ENCODE measurements at places on chromosomes 16 and 17. TPM values are rescaled to one million over a fixed set of nuclear protein-coding genes. Genes with fewer than 3 reads are reported as not detected.
A peak's percentile ranks its signal among the peaks of the same experiment; 100 is the strongest.

KRT31 gene
- not detected for total RNA-seq

DNA sequence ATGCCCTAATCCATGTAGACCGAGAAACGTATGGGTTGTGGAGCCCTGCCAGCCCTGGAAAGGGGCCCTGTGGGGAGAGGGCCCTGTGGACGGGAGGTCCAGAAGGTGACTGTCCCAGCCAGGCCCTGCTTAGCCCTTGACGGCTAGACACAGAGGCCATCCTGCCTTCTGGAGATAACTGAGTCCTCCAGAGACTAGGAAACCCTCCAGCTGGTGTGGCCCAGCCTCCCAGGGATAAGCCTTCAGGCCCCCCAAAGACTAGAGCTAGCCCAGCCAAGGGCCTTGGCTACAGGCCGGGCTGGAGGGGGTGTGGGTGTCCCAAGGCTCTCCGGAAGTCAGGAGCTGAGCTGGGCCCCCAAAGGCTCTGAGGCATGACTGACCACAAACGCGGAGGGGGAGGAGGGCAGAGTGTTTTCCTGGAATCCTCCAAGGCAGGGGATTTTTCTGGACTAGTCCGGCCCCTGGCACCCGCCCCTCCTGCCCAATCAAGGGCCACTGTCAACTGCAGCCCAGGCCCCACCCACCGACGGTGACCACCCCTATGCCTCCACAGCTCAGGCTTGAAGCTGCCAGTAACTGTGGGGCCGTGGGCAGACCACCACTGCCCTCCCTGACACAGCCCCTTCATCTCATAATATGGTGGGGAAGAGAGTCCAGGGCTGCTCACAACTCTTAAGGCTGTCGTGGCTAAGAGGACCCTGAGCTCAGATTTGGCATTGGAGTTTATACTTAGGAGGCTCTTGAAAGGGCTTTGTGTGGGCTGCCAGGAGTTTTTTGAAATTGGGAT lies 885 bp upstream of the VASN start:
- H3K4me3 ChIP-seq, result peak overlapping the region; percentile 43
- no peaks in the 10 kb centered on the region for H3K27me3 ChIP-seq
- no peaks in the 10 kb centered on the region for H3K36me3 ChIP-seq

DNA sequence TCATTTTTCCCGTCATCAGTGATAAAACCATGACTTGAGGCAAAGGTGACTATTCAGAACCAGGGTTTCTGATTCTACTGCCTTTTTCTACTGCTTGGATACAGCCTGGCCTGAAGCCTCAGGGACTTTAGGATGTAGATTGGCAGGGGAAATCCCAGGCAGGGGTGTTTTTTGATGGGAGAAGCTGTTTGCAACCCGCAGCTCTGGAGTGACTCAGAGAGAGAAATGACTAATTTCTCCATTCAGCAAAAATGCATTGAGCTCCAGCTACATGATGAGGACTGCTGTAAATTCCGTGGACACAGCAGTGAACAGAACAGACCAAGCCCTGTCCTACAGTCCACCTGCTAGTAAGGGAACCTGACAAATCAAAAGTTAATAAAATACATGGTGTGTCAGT lies 560.6 kb downstream of the CDH13 start:
- no peaks in the 10 kb centered on the region for H3K4me1 ChIP-seq
- H3K4me3 ChIP-seq, result no peak overlapping the region
- DNase-seq, result no peak
- no peaks in the 10 kb centered on the region for H3K36me3 ChIP-seq
- no peaks in the 10 kb centered on the region for H3K27me3 ChIP-seq
- no peak overlapping the region for H3K27ac ChIP-seq

GRCh38 chr17:17839791-17840707 lies 3.3 kb upstream of the SREBF1 start:
- peak; percentile 88 for DNase-seq
- peaks cover under 1% of the 10 kb centered on the region for H3K36me3 ChIP-seq
- H3K27ac ChIP-seq, result peak overlapping the region; percentile 100
- no peaks in the 10 kb centered on the region for H3K27me3 ChIP-seq
- H3K4me1 ChIP-seq, result peaks cover 55% of the 10 kb centered on the region

ZG16 gene
- total RNA-seq, result not detected

DNA sequence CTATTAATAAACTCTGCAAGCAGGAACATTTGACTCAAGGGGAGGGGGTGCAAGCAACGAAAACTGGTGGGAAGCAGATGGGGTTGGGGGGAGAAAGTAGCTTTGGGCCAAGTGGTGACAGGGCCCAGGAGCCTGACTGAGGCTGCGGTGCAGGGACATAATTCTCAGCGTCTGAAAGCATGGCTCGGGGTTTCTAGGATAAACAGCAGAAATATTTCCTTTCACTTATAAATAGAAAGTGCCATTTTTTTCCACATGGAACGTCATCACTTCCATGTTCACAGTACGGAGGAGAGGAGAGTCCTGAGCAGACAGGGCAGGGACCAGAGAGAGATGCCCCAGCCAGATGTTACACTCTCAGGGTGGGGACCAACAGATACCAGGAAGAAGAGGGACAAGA lies 197.1 kb downstream of the ZFHX3 start:
- no peak for DNase-seq
- H3K27ac ChIP-seq, result no peak overlapping the region
- no peaks in the 10 kb centered on the region for H3K36me3 ChIP-seq
- H3K4me3 ChIP-seq, result no peak overlapping the region
- no peaks in the 10 kb centered on the region for H3K27me3 ChIP-seq
- peaks cover 36% of the 10 kb centered on the region for H3K4me1 ChIP-seq

DNA sequence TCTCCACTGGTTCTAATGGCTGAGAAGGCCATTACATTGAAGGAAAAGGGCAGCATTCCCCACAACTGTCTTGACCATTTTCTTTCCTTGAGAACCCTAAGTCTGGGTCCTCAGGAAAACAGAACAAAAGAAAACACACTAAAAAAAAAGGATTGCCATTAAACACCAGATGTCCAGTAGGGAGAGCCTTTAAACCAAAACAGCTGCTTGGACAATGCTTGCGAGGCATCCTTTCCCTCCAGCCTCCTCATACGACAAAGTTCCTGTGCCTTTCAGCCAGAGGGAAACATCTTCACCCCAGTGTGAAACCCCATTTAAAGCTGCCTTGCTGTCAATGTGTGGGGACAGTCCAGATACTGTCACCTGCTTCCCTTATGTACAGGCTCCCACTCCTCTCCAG lies 74.3 kb downstream of the MMD start:
- H3K4me1 ChIP-seq, result peaks cover 33% of the 10 kb centered on the region
- no peaks in the 10 kb centered on the region for H3K27me3 ChIP-seq
- H3K27ac ChIP-seq, result no peak overlapping the region
- DNase-seq, result no peak

- peaks cover 33% of the 10 kb centered on the region for H3K27me3 ChIP-seq
- no peak overlapping the region for H3K4me3 ChIP-seq
- 0 out of 2 replicates have a peak, but pooled peaks cover 4% of the 10 kb centered on the region for H3K36me3 ChIP-seq
- no peak overlapping the region for H3K27ac ChIP-seq
Observed at GRCh38 chr16:65313936-65314626, 192.2 kb upstream of the CDH11 start.

DNA sequence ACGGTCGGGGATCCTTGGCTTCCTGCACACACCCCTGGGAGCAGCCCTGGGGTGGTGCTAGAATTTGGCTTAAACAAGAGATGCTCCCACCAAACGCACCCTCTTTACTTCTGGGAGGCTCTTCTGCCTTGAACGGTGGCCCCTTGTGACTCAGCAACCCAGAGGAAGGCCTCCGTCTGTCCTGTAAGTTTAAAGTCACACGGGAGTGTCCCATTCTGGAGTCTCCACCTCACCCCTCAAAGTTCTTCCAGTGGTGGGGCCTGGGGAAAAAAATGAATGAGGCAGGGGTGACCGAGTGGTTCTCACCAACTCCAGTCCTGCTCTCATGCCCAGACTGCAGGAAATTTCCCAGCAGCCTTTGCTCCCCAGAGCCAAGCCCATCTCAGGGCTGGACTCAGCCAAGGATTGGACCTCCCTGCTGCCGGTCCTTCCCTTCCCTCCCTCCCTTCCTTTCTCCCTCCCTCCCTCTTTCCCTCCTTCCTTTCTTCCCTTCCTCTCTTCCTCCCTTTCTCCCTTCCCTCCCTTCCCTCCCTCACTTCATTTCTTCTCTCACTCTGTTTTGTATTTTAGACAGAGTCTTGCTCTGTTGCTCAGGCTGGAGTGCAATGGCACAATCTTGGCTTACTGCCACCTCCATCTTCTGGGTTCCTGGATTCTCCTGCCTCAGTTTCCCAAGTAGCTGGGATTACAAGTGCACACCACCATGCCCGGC lies 11.4 kb downstream of the ITGAD start:
- no peaks in the 10 kb centered on the region for H3K27me3 ChIP-seq
- no peak for DNase-seq
- no peak overlapping the region for H3K4me3 ChIP-seq
- H3K36me3 ChIP-seq, result no peaks in the 10 kb centered on the region

DNA sequence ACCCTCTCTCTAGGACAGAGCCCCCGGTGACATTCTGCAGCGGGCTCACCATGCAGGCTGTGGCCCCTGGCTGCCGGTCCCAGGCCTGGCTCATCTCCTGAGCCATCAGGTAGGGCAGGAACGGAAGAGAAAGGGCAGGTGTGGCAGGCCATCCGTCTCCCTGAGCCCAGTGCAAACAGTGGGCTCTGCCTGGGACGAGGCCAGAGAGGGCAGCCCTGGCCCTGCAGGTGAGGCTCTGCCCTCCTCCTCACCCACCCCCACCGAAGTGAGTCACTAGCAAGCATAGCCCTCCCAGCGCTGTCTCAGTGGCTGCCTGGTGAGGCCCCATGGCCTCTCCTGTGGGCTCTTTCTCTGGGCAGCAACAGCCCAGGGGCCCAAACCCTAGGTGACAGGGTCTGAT lies 14.5 kb downstream of the OTOP3 start:
- H3K4me1 ChIP-seq, result peaks cover 13% of the 10 kb centered on the region
- no peak overlapping the region for H3K27ac ChIP-seq
- no peak overlapping the region for H3K4me3 ChIP-seq
- no peaks in the 10 kb centered on the region for H3K36me3 ChIP-seq

DNA sequence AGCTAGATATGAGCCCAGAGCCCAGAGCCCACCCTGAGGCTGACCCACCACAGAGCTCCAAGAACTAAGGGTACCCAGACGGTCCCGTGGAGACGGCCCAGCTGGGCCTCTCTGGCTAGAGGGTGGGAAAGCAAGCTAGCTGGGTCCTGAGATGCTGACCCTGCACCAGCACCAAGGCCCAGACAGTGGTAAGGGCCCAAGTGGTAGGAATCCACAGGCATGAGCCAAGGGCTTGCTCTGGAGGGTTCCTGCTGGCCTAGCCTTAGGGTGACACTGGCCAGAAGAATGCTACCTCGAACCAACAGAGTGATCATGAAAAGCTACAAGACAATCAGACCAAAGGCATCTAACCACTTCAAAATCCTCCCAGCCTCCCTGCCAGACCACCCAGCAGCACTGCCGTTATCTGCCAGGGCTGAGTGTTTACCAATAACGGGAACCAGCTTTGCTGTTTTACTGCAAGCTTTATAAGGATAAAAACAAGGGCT lies 13.2 kb downstream of the HIC1 start:
- no peak overlapping the region for H3K4me3 ChIP-seq
- peaks cover 3% of the 10 kb centered on the region for H3K36me3 ChIP-seq
- no peak for DNase-seq
- H3K4me1 ChIP-seq, result peaks cover 25% of the 10 kb centered on the region
- H3K27ac ChIP-seq, result no peak overlapping the region
- H3K27me3 ChIP-seq, result no peaks in the 10 kb centered on the region

C16orf89 gene
- total RNA-seq, result 1.4 TPM

- peak overlapping the region; percentile 29 for H3K27ac ChIP-seq
- peaks cover 55% of the 10 kb centered on the region for H3K4me1 ChIP-seq
- no peak for DNase-seq
- peak overlapping the region; percentile 59 for H3K4me3 ChIP-seq
Observed at GRCh38 chr17:7207120-7208001, 12.3 kb downstream of the DLG4 start.

NGFR gene
- 11.3 TPM for total RNA-seq

- DNase-seq, result peak; percentile 40
- no peaks in the 10 kb centered on the region for H3K36me3 ChIP-seq
- no peak overlapping the region for H3K27ac ChIP-seq
- no peak overlapping the region for H3K4me3 ChIP-seq
- no peaks in the 10 kb centered on the region for H3K27me3 ChIP-seq
Observed at GRCh38 chr16:11233727-11234376, 22.2 kb downstream of the SOCS1 start.

DNA sequence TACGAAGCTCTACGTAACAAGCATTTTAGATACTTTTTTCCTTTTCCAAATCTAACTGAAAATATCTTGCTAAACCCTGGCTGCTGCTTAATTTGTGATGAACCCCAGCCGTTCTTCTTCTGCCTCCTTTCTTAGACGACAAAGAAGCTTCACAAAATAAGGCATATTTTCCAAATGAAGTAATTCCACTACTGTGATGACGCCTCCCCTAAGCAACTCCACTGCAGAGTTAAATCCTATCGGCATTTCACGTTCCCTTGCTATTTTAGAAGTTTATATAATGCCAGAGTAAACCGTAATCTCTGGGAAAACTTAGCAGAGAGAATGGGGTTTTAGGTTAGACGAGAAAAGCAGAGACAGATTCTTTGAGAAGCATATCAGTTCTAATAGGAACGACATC lies 683.1 kb upstream of the SALL1 start:
- DNase-seq, result no peak
- H3K4me3 ChIP-seq, result no peak overlapping the region
- no peaks in the 10 kb centered on the region for H3K27me3 ChIP-seq
- H3K27ac ChIP-seq, result no peak overlapping the region

- peaks cover 8% of the 10 kb centered on the region for H3K27me3 ChIP-seq
- no peak overlapping the region for H3K27ac ChIP-seq
- peaks cover 20% of the 10 kb centered on the region for H3K4me1 ChIP-seq
- no peak for DNase-seq
- H3K36me3 ChIP-seq, result no peaks in the 10 kb centered on the region
Observed at GRCh38 chr17:9324864-9325263, 250.8 kb downstream of the STX8 start.

- no peak overlapping the region for H3K27ac ChIP-seq
- peaks cover 12% of the 10 kb centered on the region for H3K36me3 ChIP-seq
- DNase-seq, result peak; percentile 69
- no peaks in the 10 kb centered on the region for H3K27me3 ChIP-seq
- H3K4me1 ChIP-seq, result peaks cover 12% of the 10 kb centered on the region
Observed at GRCh38 chr16:15055141-15056053, 477 bp downstream of the NTAN1 start.

GRCh38 chr17:3506054-3506453 lies 30.3 kb downstream of the ASPA start:
- H3K4me3 ChIP-seq, result no peak overlapping the region
- H3K4me1 ChIP-seq, result peaks cover 25% of the 10 kb centered on the region
- peaks cover 7% of the 10 kb centered on the region for H3K36me3 ChIP-seq
- DNase-seq, result no peak
- H3K27ac ChIP-seq, result no peak overlapping the region

DNA sequence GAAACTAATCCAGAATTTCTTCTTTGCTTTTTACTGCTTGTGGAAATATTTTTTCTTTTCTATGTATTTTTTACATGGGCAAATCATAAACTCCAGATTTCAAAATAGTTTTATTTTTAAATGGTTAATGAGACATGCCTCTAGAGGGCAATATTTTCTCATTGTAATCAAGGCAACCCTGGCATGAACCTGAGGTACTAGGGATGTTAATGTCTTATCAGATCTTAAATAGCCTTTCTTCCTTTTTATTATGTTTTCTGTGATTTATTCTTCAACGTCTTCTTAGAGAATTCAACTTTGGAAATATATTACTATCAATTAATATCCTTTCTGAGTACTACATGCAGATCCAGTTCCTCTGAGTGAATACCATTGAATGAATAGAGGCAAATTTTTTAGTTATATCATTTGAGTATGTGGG lies 324.7 kb downstream of the BCAS3 start:
- H3K36me3 ChIP-seq, result no peaks in the 10 kb centered on the region
- H3K27me3 ChIP-seq, result no peaks in the 10 kb centered on the region
- H3K4me1 ChIP-seq, result peaks cover 18% of the 10 kb centered on the region
- no peak for DNase-seq
- no peak overlapping the region for H3K4me3 ChIP-seq

GRCh38 chr17:30219833-30220232 lies 15.7 kb downstream of the SLC6A4 start:
- no peaks in the 10 kb centered on the region for H3K36me3 ChIP-seq
- no peak overlapping the region for H3K27ac ChIP-seq
- H3K4me1 ChIP-seq, result peaks cover 7% of the 10 kb centered on the region
- no peak for DNase-seq

G6PC1 gene
- total RNA-seq, result not detected
